Activated T-helper 1 cell treated with anti-CD3 and anti-CD28 coated beads, Interleukin-12 subunit alpha, Interleukin-12 subunit beta, Interleukin-2, Interleukin-4 antibody, amounts not matched to agents 30 ng/mL and 10 ng/mL and 1 ng/mL, durations not matched to agents 14 hours and 24 hours and 36 hours (primary cell): ENCODE measurements at places on chromosomes 12 and 14. TPM values are rescaled to one million over a fixed set of nuclear protein-coding genes. Genes with fewer than 3 reads are reported as not detected.

DNA sequence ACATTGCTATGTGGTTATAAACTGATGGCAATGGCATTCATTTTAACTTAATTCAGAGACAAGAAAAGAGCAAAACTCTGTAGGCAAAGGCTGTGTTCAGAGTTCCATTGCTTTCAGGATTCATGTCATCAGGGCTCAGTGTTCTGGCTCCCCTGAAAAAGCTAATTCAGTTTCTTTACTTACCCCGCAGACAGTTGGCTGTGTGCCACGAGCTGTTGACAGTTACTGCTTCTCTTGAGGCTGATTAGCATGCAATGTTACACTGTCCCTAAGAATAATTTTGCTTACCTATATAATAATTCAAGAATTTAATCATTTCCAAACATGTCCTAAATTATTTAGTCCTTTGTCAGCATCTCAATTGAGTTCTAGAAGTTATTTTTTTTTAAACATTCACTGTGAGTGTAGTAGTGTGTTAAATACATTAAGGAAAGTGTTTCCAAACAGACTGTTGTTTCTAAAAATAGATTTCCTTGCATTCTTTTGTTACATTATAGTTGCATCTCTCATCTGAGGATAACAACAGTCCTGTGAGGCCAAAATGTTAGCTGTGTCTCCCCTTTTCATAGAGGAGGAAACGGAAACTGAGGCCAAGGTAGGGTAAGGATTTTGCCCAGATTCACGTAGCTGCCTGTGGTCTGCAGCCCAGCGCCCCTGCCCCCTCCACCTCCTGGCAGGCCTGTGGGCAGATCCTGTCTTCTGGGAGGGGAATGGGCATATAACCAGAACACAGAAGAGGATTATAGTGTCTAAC is 98.6 kb downstream of the PELI2 start:
- no peaks in the 10 kb centered on the region for H3K27me3 ChIP-seq
- peak overlapping the region; percentile 4 for H3K27ac ChIP-seq
- H3K4me1 ChIP-seq: no peaks in the 10 kb centered on the region
- DNase-seq: no peak
- H3K4me3 ChIP-seq: no peak overlapping the region

DNA sequence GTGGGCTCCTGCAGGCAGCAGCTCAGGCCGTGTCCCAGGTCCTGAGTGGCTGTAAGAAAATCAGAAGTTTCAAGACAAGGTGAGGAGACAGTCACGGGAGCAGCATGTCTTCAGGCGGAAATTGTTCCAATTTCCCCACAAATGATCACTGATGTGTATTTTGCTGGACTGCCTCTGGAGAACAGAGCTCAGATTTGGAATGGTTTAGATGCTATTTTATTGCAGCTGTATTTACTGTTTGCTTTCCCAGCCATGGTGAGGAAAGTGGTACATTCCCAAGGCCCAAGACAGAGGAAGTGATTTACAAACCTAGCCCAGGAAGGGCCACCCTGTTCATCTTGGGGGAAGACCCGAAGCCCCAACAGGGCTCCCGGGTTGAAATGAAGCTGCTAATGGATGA is 195.6 kb downstream of the CHST11 start:
- H3K36me3 ChIP-seq: peaks cover 35% of the 10 kb centered on the region
- peaks cover 81% of the 10 kb centered on the region for H3K4me1 ChIP-seq
- H3K4me3 ChIP-seq: no peak overlapping the region
- no peak overlapping the region for H3K27ac ChIP-seq
- no peaks in the 10 kb centered on the region for H3K27me3 ChIP-seq
- DNase-seq: no peak

- DNase-seq: no peak
- H3K27ac ChIP-seq: no peak overlapping the region
- H3K4me3 ChIP-seq: no peak overlapping the region
- no peaks in the 10 kb centered on the region for H3K36me3 ChIP-seq
These were observed 61.8 kb downstream of the PITPNM2 start for GRCh38 chr12:123089140-123089539.

DNA sequence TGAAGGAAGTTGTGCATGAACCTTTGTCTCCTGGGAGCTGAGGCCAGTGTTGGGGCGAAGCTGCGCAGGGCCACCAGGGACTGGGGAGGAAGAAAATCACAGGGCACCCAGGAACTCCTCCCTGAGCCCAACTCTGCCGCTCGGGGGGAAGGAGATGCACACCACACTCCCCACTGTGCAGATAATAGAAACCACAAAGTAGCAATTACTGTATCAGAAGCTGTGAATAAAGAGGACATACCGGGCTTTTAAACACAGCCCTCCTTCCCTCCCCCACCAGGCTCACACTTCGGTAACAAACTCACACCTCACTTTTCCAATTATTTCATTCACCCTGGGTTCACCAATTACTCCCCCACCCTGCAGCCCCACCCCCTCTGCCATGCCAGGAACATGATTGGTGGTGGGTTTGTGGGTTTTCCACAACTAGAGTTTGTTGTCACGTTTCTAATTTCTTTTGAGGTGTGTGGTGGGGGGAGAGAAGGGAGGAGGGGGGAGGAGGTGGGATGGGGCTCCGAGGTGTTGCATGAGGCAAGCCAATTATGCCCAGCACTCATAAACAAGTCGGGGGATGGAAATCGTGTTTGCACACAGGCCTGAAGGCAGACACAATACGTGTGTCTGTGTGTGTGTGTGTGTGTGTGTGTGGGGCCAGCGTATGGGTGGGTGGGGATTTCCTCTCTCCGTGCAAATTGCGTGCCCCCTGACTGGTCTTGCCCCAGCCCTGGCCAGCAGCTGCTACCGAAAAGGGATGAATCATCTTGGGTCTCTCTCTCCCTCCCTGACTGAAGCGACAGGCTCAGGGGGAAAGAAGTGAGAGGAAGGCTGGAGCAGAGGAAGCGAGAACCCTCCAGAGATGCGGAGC is 103.3 kb downstream of the RBM19 start:
- H3K27ac ChIP-seq: no peak overlapping the region
- peaks cover 12% of the 10 kb centered on the region for H3K4me1 ChIP-seq
- no peak for DNase-seq

DNA sequence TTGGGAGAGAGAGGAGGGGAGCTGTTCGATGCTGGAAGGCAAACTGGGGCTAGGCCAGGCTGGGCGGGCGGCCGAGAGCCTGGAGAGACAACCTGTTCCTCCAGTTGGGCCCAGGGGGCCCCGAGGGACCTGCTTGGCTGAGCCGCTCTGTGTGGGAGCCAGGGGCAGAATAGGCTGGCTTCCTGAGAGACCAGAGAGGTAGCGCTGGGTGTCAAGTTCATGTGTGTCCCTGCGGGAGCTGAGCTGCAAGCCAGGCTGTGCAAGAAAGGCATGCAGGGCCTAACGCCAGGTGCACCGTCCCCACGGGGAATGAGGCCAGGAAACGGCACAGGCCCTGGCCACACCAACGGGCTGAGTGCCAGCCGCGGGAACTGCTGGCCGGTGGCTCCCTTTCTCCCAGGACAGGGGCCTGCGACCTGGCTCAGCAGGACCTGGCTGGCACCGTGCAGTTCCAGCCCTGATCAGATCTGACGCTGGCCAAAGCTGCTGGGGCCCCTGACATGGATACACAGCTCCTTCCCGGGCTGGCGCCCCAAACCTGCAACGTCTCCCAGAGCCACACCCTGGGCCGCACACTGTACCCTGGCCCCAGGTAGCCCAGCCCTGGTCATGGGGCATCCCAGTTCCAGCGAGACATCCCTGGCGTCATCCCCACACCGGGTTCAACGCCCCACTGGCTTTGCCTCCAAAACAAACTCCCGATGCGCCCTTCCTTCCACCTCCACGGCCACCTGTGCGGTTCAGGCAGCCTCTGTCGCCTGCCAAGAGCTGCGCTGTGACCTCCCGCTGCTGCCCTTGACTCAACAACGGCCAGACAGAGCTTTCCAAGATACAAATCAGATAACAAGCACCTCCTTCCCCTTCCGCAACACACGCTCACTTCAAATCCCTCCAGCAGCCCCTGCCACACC is 65.0 kb downstream of the RFLNA start:
- no peak overlapping the region for H3K4me3 ChIP-seq
- H3K36me3 ChIP-seq: peaks cover 12% of the 10 kb centered on the region
- DNase-seq: no peak
- H3K27ac ChIP-seq: no peak overlapping the region

DNA sequence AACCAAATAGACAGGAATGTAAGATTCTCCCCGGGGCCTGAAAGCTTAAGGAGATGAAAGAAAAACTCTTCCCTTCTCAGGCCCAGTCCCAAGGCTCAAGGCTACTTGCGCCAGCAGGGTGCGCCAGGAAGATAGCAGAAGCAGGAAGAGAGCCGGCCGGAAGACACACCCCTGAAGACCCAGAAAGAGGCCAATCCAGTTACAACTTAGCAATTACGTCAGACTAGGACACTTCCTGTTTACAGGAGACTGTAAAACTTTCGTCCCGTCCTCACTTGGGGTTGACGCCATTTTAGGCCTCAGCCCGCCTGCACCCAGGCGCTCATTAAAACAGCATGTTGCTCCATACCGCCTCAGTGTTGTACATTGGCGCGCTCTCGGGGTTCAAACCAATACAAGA is 9.4 kb downstream of the COX16 start:
- H3K27ac ChIP-seq: no peak overlapping the region
- H3K4me3 ChIP-seq: no peak overlapping the region
- peaks cover 12% of the 10 kb centered on the region for H3K36me3 ChIP-seq
- no peak for DNase-seq
- peaks cover 11% of the 10 kb centered on the region for H3K4me1 ChIP-seq
- H3K27me3 ChIP-seq: no peaks in the 10 kb centered on the region

DNA sequence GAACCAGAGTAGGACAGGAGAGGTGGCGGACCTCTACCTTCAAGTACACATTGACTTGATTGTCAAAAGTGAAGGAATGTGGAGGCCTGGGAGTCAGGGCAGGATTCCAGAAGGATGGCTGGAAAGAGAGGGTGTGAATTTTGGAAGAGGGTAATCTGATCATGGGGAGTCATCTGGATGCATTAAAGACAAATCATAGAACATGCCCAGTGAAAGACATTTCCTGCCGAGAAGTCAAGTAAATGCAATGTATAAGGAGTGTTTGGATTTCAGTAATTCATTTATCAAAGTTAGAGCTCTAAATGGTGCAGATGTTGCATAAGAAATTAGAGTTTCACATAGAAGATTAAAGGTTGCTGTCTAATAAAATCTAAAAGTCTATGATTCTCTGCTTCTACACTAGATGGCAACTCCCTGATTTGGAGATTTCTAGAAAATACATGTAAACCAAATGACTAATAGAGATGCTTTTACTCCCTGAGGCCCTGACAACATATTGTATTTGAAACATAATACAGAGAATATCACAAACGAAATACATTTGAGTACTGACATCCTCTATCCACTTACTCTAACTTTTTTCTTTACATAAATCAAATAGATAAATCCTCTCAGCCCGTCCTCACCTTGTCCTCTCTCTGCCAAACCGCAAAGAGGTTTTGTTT is 91.3 kb downstream of the KCNA5 start:
- H3K4me1 ChIP-seq: no peaks in the 10 kb centered on the region
- no peak for DNase-seq
- H3K27ac ChIP-seq: no peak overlapping the region

DNA sequence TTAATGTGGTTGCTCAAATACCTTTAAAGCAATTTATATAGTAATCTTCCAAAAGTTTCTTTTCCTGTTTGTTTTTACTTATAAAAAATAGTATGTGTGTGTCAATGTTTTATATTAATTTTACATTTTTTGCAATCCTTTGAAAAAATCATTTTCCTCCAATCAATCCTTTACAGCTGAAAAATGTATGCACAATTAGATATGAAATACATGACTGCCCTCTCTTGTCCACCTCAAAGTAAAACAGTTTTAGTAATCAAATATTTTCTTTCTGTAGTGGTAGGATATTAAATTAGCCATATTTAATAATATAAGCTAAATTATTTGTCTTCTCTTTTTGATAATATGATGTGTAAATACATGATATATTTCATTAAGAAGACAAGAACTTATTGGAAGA is 269.9 kb downstream of the ADAMTS20 start:
- H3K27ac ChIP-seq: no peak overlapping the region
- no peaks in the 10 kb centered on the region for H3K4me1 ChIP-seq
- H3K4me3 ChIP-seq: no peak overlapping the region
- H3K36me3 ChIP-seq: no peaks in the 10 kb centered on the region
- DNase-seq: no peak

DNA sequence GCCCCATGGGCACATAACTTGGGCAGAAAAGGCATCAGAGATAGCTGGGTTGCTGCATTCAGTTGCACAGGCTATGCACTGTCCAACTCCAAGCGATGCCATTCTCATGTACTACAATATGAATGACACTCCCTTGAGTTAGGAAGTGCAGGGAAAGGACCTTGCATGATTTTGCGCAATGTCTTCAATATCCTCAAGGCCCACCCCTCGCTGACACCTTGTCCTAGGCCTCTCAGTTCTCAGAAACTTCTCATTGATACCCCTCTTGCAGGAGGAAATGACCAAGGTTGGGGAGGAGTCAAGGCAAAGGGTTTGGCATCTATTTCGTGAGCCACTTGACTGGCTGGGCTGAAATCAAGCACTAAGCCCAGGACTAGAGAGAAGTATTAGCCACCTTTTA is 70.4 kb downstream of the ARL6IP4 start:
- H3K36me3 ChIP-seq: peaks cover 1% of the 10 kb centered on the region
- H3K4me3 ChIP-seq: no peak overlapping the region
- peaks cover 17% of the 10 kb centered on the region for H3K4me1 ChIP-seq
- no peak for DNase-seq
- no peak overlapping the region for H3K27ac ChIP-seq

- H3K4me3 ChIP-seq: no peak overlapping the region
- H3K27me3 ChIP-seq: peaks cover under 1% of the 10 kb centered on the region
- DNase-seq: no peak
- no peaks in the 10 kb centered on the region for H3K4me1 ChIP-seq
These were observed 47.5 kb downstream of the MRPL42 start for GRCh38 chr12:93514853-93515252.

- H3K27ac ChIP-seq: no peak overlapping the region
- no peak overlapping the region for H3K4me3 ChIP-seq
- DNase-seq: no peak
- H3K36me3 ChIP-seq: no peaks in the 10 kb centered on the region
- peaks cover 2% of the 10 kb centered on the region for H3K27me3 ChIP-seq
These were observed 68.2 kb upstream of the E2F7 start for GRCh38 chr12:77133566-77133965.

TTC6 gene
- not detected in 2 replicates for total RNA-seq

RNF212B gene
- total RNA-seq: not detected in 2 replicates

AICDA gene
- not detected in 2 replicates for total RNA-seq

CLEC4C gene
- total RNA-seq: not detected in 2 replicates

MIP gene
- total RNA-seq: not detected in 2 replicates

TWF1 gene
- 28.4 and 29.2 TPM in 2 replicates for total RNA-seq

SLC5A8 gene
- not detected in 2 replicates for total RNA-seq
